Thymus (tissue), 14 donors: ENCODE measurements at places on chromosomes 16 and 17. TPM values are rescaled to one million over a fixed set of nuclear protein-coding genes. Genes with fewer than 3 reads are reported as not detected.

The ATP2C2 gene
- 0.94 TPM for polyA plus RNA-seq

The CCDC57 gene
- polyA plus RNA-seq: 122 TPM

The JPH3 gene
- polyA plus RNA-seq: 0.09 TPM

The CIAPIN1 gene
- polyA plus RNA-seq: 61.9 TPM

The CPNE2 gene
- polyA plus RNA-seq: 27.5 TPM

The CCDC40 gene
- 1.5 TPM for polyA plus RNA-seq

The TNRC6C gene
- polyA plus RNA-seq: 11.8 TPM

The RCVRN gene
- 0.07 TPM for polyA plus RNA-seq

The SPDYE4 gene
- 0.05 TPM for polyA plus RNA-seq

The ATXN1L gene
- 6.5 TPM for polyA plus RNA-seq

The SLC5A2 gene
- 2.8 TPM for polyA plus RNA-seq
